ENCODE measurements at places on chromosomes 4 and X. TPM values are rescaled to one million over a fixed set of nuclear protein-coding genes. Genes with fewer than 3 reads are reported as not detected.

GRCh38 chrX:11016728-11017127, 94.4 kb upstream of the HCCS start:
- no peak for DNase-seq
- no peaks in the 10 kb centered on the region for H3K36me3 ChIP-seq
- H3K4me1 ChIP-seq, result no peaks in the 10 kb centered on the region
- H3K27me3 ChIP-seq, result no peaks in the 10 kb centered on the region
- no peak overlapping the region for H3K27ac ChIP-seq

- H3K27ac ChIP-seq, result no peak overlapping the region
- no peak for DNase-seq
- no peaks in the 10 kb centered on the region for H3K27me3 ChIP-seq
- H3K4me1 ChIP-seq, result no peaks in the 10 kb centered on the region
- no peaks in the 10 kb centered on the region for H3K36me3 ChIP-seq
Measured at GRCh38 chr4:37567836-37568235, 118.3 kb downstream of the RELL1 start.

GRCh38 chrX:86910602-86911311, 606.8 kb upstream of the KLHL4 start:
- no peak overlapping the region for H3K27ac ChIP-seq
- H3K4me3 ChIP-seq, result no peak overlapping the region

GRCh38 chr4:140004549-140004895, 149.5 kb downstream of the MAML3 start:
- H3K36me3 ChIP-seq, result no peaks in the 10 kb centered on the region
- H3K27me3 ChIP-seq, result peaks cover 2% of the 10 kb centered on the region
- H3K27ac ChIP-seq, result no peak overlapping the region
- H3K4me1 ChIP-seq, result no peaks in the 10 kb centered on the region

GRCh38 chr4:54525602-54526001, 132.2 kb upstream of the KIT start:
- H3K27ac ChIP-seq, result no peak overlapping the region
- no peaks in the 10 kb centered on the region for H3K36me3 ChIP-seq
- no peak overlapping the region for H3K4me3 ChIP-seq
- no peaks in the 10 kb centered on the region for H3K4me1 ChIP-seq

GYPA gene
- not detected for total RNA-seq

DNA sequence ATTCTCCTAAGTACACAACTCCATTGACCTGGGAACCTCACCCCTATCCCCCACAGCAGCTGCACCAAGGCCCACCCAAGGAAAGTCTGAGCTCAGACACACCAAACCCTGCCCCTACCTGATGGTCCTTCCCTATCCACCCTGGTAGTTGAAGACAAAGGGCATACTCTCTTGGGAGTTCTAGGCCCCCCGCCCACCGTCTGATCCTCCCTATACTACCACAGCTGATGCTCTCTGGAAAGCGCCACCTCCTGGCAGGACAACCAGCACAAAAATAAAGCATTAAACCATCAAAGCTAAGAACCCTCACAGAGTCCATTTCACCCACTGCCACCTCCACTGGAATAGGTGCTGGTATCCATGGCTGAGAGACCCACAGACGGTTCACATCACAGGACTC, 83.6 kb downstream of the ANAPC10 start:
- H3K4me3 ChIP-seq, result no peak overlapping the region
- no peaks in the 10 kb centered on the region for H3K27me3 ChIP-seq
- no peak for DNase-seq

ATP2B3 gene
- not detected for total RNA-seq
